ENCODE measurements at places on chromosomes 2 and 18.

GRCh38 chr2:79971807-79972206 is 332.7 kb downstream of the LRRTM1 start:
- DNase-seq = no peak

DNA sequence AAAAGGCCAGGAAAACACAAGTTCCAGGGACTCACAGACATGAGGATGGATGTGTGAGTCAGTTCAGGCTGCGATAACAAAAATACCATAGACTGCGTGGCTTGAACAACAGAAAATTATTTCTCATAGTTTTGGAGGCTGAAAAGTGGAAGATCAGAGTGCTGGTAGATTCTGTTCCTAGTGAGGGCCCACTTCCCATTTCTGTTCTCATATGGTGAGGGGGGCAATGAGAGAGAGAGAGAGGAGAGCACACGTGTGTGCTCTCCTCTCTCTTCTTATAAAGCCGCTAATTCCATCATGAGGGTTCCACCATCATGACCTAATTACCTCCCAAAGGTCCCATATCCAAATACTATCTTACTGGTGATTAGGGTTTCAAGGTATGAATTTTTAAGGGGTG is 23.0 kb downstream of the KLHL14 start:
- no peak for DNase-seq

- no peak for DNase-seq
These were observed 235.0 kb downstream of the MBD5 start for GRCh38 chr2:148255929-148256328.

- DNase-seq = no peak
These were observed 3.9 kb upstream of the ZNF532 start for GRCh38 chr18:58860747-58861231.

- DNase-seq = no peak
These were observed 101.7 kb upstream of the LGALSL start for GRCh38 chr2:64352292-64352691.

DNA sequence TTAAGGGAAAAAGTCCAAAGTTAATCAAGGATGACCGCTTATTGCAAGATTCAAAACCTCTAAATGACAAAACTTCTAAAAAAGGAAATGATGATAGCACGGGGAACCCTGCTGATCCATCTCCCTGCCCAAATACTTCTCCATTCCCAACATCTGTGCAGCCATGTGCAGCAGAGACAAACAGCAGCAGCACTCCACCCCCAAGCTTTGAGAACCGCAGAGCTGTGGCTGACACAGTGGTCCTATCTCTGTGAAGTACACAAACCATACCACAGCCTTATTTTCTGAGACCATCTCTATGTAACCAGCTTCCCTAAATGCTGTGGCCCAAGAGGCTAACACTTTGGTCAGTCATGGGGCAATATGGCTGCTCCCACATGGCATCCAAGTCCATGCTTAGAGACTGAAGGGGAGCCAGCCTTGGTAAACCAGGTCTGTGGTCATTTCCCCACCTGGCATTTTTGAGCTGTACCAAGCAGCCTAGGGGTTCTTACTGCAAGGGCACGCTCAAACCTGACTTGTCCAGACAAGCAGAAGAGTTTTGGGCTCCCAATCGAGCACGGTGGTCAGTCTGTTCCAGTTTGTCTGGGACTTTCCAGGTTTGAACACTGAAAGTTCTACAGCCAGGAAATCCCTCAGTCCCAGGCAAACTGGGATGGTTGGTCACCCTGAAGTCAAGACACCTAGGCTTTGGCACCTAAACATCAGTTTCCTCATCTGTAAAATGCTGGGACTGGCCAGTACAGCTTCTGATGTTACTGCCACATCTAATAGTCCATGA is 17.1 kb upstream of the NFE2L2 start:
- no peak for DNase-seq

GRCh38 chr2:100964681-100965169 is 37.4 kb upstream of the RPL31 start:
- DNase-seq = no peak

All from stromal cell of bone marrow (primary cell).